Right forelimb (tissue), 1 donor: ENCODE measurements at places on chromosomes 12 and 14.

DNA sequence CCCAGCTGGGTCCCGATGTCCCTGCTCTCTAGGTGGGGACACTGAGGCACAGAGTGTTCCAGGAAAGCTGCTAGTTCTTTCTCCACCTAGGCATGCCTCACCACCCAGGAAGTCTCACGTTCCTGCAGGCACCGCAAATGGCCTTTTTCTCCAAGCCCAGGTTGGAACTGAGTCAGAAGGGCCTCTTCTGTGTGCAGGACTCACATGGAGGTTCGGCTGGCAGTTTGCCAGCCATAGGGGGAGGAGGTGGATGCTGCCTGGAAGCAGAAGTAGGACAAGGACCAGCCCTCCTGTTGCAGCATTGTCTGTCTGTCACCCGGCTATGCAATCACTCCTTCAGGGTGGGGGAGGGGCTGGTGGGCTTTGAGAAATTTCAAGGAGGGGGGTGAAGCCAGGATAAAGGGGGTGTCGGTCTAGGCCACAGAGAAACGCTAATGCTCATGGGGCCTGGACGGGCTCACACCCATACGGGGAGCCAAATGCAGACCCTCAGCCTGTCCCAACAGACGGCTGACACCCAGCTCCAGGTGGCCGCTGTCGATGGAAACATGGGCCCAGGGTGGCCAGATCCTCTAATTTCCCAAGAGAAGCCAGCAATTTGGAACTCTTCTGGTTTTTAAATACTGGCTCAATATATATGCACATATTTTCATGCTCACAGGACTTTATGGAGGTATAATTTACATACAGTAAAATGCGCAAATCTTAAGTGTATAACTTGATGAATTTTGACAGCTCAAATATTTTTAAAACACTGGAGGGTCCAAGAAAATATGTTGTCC is 120.5 kb downstream of the PHETA1 start:
- no peak for DNase-seq

DNA sequence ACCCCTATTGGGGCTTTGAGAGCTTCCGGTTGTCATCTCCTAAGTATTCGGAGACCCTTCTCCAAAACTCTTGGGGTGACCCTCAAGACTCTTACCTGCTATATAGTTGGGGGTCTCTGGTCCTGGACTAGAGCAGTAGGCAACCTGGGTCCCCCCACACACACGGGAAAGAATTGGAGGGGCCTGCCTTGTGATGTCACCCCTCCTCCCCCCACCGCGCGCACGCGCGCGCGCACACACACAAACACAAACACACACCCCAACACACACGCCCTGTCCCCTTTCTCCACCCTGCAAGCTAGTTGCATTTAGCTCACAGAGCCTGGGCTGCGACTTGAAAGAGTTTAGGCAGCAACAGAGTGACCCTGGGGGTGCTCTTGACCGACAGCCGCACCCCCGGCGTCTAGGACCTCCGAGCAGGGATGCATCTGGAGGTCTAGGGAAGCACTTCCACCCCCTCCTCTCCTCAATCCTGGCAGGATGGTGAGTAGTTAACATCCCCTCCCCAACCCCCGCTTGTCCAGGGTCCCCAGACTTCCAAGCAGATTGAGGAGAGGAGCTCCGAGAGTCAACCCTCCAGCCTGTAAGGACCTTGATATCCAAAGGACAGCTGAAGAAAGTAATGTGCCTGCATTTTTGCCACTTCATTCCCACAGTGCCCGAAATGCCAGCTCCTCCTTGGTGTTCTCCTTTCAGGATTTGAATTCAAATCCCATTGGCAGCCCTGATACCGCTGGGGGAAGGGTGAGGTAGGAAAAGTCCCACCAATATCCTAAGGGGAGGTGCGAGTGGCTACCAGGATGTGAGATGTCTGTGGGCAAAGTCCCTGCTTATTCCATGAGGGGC is 1.4 kb upstream of the DNAJC14 start:
- peak; percentile 94 for DNase-seq

- no peak for DNase-seq
Observed at GRCh38 chr14:65302571-65303189, 109.8 kb upstream of the FUT8 start.

DNA sequence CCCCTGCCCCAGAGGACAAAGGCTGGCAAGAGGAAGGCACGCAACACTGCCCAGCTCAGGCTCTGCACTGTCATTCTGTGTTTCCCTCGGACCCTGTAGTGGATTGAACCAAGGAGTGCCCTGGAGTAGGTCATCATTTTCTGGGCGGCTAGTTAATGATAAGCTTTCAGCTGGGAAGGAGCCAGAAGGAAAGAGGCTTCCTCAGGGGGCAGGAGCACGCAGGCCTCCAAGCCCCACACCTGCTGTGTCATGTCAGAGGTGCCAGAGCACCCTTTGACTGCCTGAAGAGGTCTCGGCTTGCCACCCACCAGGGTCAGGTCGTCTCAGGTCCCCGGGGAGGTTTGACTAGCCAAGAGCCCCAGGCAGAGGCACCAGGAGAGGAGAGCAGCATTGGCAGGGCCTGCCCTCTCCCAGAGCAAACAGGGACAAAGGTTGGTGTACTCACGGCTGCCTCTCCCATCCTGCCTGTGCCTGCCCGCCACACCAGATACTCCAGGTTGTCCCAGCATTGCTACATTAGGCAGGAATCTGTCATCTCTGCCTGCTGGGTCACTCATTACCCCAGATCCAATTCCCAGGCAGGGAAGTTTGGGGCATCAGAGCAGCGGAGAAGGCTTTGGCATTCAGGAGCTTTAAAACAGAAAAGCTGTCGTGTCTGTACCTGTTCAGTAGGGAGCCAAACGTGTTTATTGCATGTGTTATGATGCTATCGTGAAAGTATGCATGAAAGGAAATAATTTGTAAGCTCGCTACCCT is 33.5 kb upstream of the ATP2A2 start:
- DNase-seq = no peak

GRCh38 chr14:22178333-22178839 is 410.6 kb downstream of the DAD1 start:
- DNase-seq = no peak

DNA sequence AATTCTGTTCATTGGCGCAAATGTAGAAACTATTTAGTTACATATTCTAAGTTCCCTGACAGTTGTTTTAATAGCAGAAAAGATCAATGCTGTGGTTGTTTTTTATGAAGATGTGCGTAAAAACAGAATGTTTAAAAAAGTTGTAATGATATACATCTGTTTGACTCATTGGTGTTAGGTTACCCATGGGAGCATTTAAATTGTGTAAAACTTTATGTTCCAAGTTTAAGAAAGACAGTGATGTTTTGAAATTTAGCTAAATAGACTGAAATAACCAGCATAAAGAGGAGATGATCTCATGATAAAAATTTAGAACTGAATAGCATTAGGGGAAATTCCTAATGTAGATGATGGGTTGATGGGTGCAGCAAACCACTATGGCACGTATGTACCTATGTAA is 3.6 kb downstream of the PELI2 start:
- no peak for DNase-seq

DNA sequence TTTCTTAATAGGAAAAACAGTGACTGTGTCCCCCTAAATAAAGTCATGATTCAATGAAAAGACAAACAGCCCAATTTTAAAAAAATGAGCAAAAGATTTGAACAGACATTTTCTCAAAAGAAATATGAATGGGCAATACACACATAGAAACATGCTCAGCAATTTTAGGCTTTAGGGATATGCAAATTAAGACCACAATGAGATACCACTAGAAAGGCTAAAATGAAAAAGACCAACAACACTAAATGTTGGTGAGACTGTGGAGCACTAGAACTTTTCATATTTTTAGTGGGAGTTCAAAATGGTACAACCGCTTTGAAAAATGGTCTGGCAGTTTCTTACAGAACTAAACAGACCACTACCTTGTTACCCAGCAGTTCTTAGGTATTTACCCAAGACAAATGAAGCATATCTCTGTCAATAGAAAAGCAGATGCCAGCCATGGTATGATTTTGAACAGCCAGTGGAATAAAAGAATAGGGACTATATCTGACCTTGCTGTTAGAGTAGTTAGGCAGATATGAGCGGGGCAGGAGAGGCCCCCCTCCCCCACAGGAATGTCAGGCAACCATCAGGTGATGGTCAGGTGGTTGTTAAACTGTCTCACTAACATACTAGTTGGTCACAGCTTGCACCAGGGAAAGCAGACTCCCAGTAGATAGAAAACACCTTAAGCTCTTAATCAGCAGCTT is 108.8 kb downstream of the PRKCH start:
- no peak for DNase-seq

DNA sequence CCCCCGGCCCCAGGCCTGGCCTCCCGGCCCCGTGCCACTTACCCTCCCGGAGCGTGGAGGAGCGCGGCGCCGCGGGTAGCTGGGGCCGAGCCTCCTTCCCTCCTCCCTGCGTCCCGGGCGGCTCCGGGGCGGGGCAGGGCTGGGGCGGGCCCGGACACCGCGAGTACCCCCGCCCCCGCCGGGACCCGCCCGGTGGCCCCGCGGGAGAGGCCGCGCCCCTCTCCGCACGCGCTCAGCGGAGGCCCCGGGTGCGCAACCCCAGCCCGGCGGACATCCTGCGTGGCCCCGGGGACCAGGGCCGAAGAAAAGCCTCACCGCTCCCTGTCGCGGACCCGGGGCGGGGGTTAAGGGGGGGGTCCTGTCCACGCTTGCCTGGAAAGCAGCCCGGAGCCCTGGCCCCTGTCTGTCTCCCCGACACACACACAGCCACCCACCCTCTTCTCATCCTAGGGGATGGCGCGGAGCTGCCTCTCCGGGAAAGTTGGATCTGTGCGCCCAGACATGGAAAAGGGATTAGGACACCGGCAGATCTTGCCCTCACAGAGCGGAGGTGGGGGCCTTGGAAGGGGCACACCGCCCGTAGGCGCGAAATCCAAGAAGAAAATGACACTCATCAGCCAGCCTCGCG is at the start of gene SYNE3:
TSS of gene SYNE3 (minus strand) at position 97 of the 628 bp plus-strand sequence. CDS start 40,829 bp downstream, outside the sequence.
- peak; percentile 72 for DNase-seq

GRCh38 chr14:105894978-105895881 is 368.8 kb downstream of the TMEM121 start:
- no peak for DNase-seq

GRCh38 chr14:59299731-59300130 is 111.3 kb downstream of the DAAM1 start:
- no peak for DNase-seq

GRCh38 chr14:93230539-93230938 is 23.5 kb downstream of the UBR7 start:
- DNase-seq = no peak

DNA sequence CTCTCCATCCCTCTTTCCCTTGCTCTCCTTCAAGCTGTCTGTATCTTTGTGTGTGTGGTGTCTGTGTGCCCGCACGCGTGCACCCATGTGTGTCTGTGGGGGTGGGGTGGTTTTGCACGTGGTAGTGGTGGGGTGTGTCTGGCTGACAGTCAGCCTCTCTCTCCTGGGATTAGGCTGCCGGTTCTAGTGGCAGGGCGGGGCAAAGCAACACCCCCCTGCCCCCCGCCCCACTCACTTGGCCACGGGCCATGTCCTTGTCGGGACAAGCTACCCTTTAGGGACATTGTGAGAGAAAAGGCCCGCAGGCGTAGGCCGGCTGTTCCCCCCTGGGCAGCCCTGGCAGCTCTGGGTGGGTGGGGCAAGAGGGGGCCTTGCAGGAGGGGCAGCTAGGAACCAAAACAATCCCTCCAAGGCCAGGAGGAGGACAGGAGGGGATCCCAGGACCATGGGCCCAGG is 182.6 kb downstream of the ALG10 start:
- DNase-seq = no peak

DNA sequence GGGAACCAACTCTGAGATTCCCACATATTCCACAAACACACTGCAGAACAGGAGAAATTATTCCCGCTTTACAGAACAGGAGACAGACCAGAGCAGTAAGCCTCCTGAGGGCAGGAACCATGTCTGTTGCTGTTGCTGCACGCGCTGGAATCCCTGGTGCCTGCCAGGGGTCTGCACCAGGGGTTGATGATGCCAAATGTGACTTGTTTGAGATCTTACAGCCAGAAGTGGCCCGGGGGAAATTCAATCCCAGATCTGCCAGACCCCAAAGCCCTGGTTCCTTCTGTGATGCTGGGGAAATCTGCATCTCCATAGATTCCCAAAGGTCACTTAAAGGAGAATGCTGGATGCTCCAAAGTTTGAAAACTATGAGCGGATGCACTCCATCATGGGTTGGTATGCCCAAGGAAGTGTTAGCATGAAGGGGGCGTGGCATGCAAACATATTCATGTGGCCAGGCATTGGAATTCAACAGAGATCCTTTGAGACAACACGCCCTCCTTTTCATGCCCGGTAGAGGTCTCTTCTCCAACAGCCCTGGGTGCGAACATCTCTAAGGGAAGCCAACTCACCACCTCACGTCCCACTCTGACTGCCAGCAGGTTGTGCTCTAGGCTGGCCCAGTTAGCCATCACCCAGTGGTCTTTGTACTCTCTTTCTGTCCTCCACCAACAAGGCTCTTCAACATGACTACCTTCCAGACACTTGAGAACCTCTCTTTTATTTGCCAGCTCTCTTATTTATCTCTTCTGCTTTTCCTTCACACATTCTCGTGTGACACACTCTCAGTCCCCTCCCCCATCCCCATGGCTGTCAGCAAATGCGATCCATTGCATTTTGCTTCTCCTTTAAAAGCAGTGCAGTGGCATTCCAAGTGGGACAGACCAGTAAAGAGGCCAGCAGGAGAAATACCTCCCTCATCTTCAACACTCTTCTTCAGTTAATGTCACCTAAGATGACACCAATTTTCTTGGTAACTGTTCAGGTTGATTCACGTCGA is 131.3 kb downstream of the ZFP36L1 start:
- peak; percentile 34 for DNase-seq

DNA sequence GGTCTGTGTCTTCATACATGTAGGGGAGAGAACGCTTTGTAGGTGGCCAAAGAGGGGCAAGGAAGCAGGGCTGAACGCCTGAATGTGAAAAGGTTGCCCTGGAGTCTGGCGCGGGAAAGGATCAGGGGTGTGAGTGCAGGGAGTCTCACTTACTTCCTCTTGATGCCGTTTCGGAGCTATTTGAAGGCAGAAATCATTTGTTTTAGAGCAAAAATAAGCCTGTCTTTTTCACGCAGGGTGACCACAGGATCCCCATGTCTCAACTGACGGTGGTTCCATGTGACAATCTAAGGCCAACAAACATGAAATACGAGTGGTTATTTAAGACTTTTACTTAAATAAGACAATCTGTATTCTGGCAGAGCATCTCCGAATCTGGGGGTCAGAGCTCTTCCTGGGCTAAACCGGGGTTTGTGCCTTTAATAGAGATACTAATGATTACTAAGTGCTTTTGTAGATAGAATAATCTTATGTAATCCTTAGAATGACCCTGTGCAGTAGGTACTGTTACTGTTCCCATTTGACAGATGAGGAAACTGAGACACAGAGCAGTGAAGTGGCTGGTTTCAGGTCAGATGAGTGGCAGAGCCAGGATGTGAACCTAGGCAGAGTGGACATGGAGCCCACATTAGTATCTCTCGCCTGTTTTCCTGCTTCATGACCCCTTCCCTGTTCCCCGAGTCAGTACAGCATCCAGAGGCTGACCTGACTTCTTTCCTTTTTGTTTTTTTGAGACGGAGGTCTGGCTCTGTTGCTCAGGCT is 1.9 kb downstream of the BRI3BP start:
- no peak for DNase-seq

- DNase-seq = no peak
Observed at GRCh38 chr14:35285168-35286002, 6.8 kb upstream of the PSMA6 start.
